ENCODE measurements at places on chromosomes 3 and 15.

DNA sequence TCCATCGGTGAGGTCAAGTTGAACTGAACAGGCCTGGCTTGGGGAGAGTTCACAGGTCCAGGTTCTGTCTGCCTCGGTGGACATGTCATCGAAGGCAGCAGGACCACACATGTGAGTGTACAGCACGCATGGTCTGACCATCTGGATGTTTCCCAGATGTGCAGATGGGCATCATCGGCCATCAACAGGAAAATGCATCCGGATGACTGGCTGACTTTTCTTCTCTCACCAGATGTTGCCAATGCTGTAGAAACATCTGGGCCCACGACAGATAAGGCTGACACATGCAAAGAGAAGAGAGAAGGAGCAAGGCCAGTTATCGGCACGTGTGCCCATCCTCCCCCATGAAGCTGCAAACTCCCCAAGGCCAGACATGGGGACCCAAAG, 45.1 kb downstream of the NOX5 start:
- DNase-seq = no peak

- DNase-seq = no peak
Measured at GRCh38 chr3:136783708-136784191, 31.6 kb upstream of the STAG1 start.

- DNase-seq = no peak
Measured at GRCh38 chr3:143084856-143085731, 34.5 kb upstream of the CHST2 start.

DNA sequence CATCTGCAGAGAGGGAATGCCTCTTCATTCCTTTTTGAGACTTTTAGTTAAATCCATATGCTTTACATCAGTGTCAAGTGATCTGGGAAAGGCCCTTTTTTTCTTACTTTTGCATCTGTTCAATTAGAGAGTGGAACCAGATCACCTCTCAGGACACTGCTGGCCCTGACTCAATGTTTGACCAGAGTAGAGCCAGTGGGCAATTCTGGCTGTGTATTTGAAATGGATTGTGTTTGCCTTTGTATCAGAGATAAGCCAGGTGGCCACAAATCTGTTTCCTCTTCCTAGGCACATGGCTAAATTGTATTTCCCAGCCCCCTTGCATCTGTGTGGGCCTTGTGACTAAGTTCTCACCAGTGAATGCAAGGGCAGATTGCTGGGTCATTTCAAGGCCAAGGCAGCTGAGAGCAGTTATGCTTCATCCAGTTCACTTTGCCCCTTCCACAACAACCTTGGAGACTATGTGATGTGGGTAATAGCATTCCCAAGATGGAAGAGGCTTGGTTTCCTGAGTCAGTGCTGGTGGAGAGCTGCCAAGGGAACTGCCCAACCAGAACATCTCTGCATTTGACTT, 75.6 kb upstream of the CACNA2D3 start:
- DNase-seq = no peak

DNA sequence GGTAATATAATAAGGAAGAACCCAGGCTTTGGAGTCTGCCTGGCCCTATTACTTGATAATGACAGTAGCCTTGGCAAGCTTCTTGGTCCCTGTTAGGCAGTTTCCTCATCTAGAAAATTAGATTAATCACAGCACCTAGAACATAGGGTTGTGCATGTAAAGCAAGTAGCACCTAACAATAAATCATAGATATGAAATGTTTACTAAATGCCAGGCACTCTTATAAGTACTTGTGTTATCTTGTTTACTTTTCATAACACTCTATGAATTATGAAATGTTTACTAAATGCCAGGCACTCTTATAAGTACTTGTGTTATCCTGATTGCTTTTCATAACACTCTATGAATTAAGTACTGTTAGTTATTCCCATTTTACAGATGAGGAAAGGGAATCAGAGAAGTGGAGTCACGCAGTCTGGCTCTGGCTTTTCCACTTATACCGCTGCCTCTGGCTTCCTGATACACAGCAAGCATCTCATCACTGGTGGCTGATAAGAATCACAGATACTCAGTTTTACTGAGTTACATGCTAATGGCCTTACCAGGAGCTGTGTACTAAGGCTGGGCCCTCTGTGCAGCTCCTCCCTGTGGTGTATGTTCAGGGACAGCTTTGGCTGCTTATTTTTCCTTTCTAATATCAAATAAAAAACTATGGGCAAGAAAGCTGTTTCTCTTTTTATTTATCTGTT, 123.4 kb downstream of the FEZF2 start:
- DNase-seq = no peak

GRCh38 chr3:114789803-114790202, 357.3 kb downstream of the ZBTB20 start:
- DNase-seq = no peak

GRCh38 chr3:166785876-166786275, 594.2 kb downstream of the ZBBX start:
- no peak for DNase-seq

DNA sequence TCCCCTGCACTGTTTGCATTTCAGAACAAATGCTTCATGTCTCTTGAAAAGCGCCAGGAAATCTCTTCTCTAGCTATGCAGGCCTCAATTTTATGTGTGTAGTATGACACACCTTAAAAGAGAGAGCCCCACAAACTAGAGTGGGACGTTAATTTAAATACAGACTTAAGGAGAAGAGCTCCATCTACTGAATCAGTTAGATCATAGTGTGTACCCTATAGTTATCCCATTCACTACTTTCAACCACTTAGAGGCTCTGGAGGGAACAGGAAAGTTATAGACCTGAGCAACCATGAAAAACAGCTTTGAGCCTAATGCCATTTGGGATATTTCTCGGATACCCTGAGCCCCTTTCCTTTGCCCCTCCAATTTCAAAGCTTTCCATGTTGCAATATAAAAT, 153.7 kb downstream of the TIGIT start:
- DNase-seq = no peak

DNA sequence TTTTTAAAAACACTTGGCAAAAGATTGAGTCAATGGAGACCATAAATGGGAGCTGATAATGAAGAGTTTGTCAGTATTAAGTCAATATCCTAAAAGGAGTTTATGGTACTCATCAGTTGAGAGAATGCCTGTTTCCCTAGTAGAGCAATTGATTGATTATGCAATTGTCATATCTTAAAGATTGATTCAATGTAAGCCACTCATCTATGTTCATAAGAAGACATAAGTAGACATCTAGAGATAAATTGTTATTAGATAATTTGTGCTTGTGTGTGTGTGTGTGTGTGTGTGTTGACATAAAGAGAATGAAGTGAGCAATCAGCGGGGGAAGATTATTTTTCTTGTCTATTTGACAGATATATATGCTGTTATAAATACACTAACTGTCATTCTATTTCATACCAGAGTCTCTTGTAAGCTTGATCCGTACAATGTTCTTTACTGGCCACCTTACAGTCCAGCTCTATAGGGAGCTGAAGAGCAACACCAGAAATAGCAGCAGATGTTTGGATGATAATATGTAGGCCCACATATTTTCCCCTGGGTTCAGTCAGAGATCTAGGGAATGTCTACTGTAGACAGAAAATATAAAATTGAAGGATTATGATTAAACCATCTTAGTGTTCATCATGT, 848.6 kb upstream of the EPHA6 start:
- no peak for DNase-seq

DNA sequence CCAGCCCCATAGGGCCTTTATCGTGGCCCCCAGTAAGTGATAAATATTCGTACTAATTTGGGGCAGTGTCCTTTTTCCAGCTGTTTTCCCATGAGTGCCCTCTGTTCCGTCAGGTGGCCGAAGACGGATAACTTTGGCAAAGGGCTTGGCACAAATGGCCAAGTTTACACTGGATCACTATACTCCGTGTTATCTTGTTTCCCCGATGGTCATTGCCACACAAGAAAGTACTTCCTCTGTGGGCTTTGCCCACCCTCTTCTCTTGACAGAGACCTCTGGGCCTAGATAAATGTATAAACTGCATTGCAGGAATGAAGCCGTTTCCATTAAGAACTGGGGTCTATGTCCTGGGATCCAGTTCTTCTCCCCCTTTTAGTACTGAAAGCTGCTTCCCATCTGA, 39.1 kb downstream of the SMAD3 start:
- DNase-seq = no peak

- DNase-seq = no peak
Measured at GRCh38 chr3:186237915-186238314, 124.1 kb downstream of the DGKG start.

DNA sequence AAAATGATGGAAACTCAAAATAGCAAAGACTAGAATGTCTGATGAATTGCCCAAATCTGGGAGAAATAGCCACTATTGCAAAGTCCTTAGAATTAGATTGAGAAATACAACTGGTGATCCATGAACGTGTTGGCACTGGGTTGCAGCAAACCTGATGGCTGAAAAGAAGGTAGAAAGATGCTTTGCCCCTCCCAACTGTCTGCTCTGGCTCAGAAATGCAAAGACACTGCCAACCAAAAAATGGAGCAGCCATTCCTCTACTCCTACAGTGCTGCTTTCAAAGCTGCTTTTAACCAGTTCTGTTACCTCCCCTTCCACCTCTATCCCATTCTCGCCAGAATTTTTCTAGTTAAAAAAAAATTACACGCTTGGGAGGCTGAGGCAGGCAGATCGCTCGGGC, 60.7 kb downstream of the CPA3 start:
- DNase-seq = no peak

- no peak for DNase-seq
Measured at GRCh38 chr15:85615930-85616329, 178.8 kb downstream of the KLHL25 start.

- DNase-seq = no peak
Measured at GRCh38 chr3:16793321-16793720, 91.4 kb upstream of the PLCL2 start.

Measured in NCI-H2107 (cell line).